ENCODE measurements at places on chromosomes 4 and X.

DNA sequence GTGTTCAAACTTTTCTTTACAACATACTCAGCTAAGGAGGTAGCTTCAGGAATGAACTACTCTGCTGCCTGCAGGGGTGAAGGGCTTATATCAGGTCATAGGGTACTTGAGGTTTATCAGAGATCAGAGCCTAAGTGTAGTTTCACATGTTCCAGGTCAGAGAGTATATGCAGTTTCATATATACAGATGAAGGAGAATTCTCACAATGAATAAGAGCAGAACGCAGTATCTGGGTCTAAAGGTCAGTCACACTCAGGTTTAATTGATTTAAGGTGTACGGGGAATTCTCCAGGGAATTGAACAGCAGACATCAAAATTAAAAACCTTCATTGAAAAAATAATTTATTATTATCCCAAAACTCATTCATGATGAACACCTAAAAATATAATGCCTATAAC is 700.6 kb downstream of the TECRL start:
- no peak for DNase-seq

DNA sequence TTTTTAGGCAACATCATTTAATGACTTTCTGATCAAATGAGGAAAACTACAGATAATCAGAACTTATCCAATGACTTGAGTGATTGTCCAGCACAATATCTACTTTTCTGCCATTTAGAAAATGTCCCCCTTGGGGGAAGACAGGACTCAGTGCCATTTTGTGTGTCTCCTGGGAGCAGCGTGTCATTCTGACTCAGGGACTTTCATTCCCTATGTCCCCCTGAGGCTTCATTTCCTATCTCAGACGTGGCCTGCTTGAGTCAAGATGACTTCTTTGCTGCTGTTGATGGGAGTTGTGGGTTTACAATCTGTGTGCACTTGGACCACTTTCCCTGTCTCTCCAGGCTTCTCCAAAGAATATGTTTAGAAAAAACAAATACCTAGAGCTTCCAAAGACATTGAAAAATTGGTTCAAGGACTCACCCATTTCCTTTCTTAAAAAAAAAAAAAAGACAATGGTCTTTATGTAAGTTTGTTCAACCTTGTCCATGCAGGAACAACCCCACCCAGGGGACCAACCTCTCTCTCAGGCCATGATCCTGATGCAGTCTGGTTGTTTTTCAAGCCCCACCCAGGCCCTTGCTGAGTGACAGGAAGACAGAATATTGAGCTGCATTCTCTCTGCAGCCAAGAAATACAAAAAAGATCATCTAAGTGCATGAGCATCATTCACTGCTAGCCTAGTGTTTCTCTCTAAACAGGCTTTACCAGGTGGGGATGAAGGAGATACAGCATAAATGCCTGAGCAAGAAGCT is 34.3 kb upstream of the TMEM154 start:
- no peak for DNase-seq

DNA sequence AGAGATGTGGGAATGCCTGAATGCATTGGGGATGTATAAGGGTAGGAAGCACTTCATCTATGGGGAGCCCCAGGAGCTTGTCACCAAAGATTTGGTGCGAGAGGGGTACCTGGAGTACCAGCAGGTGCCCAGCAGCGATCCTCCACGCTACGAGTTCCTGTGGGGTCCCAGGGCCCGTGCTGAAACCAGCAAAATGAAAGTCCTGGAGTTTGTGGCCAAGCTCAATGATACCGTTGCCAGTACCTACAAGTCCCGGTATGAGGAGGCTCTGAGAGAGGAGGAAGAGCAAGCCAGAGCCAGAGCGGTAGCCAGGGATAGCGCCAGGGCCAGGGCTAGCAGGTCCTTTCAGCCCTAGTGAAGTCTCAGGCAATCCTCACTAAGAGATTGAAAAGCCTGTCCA is 3.8 kb downstream of the MAGEB17 start:
- no peak for DNase-seq

DNA sequence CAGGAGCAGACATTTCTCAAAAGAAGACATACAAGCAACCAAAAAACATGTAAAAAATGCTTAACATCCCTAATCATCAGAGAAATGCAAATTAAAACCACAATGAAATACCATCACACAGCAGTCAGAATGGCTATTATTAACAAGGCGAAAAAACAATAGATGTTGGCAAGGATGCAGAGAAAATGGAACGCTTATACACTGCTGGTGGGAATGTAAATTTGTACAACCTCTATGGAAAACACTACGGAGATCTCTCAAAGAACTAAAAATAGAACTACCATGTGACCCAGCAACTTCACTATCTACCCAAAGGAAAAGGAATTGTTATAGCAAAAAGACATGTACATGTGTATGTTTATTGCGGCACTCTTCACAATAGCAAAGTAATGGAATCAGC is 71.5 kb downstream of the PPP4R3C start:
- DNase-seq: no peak

GRCh38 chr4:138788857-138789256 is 226.7 kb upstream of the NOCT start:
- no peak for DNase-seq

- no peak for DNase-seq
Measured at GRCh38 chr4:122674371-122674770, 53.5 kb upstream of the IL21 start.

Data from AML-193 (cell line).